ENCODE measurements at places on chromosomes 4 and X.

DNA sequence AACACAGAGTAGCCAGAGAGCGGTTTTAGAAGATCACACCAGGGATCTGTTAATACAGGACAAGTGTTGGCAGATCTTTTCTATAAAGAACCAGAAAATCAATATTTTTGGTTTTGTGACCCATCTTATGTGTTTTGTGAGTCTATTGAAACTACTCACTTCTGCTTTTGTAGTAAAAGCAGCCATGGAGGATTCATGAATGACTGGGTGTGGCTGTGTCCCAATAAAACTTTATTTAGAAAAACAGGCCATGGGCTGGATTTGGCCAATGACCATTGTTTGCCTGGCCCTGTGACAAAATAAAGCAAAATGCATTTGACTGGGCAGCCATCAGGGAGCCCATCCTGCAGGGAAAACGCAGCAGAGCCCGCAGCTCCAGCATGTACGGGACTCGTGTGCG lies 99.9 kb upstream of the ADRA2C start:
- DNase-seq: no peak

GRCh38 chr4:123265443-123265842 lies 131.2 kb upstream of the SPRY1 start:
- no peak for DNase-seq

- no peak for DNase-seq
Measured at GRCh38 chrX:38595801-38596200, 34.5 kb downstream of the TSPAN7 start.

- no peak for DNase-seq
Measured at GRCh38 chr4:39097290-39097689, 35.3 kb downstream of the KLHL5 start.

DNA sequence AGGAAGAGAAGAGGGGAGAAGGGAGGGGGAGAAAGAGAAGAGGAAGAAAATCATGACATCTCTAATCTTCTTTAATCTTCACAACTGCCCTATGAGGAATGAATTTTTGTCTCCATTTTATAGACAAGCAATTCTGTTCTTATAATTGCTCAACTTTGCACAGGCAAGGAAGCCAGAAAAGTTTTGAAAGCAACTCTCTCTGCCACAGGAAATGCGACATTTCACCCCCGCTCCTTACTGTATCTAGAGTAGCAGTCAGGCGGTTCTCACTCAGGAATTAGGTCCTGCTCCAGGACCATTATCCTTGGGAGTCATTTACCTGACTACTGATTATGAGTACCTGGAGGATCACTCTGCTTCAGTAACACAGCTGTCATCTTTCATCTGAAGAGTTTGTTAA lies 69.2 kb upstream of the FAM9A start:
- peak; percentile 6 for DNase-seq

DNA sequence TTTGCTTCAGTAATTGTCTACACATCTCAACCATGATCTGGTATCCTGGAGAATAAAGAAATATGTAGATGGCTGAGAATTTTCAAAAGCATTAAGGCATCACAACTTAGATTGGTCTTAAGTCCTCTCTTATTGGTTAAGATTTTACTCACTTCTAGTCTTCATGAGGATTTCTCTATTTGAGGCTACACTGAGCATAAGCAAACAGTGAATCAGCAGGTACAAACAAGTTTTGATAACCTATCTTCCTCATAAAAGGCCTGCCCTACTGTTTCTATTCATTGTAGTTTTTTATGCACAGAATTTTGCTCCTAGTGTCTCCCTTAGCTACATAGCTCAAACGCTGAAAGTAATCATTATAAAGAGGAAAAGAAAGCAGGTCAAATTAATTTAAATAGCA lies 460.7 kb upstream of the RPS6KA3 start:
- DNase-seq: no peak

DNA sequence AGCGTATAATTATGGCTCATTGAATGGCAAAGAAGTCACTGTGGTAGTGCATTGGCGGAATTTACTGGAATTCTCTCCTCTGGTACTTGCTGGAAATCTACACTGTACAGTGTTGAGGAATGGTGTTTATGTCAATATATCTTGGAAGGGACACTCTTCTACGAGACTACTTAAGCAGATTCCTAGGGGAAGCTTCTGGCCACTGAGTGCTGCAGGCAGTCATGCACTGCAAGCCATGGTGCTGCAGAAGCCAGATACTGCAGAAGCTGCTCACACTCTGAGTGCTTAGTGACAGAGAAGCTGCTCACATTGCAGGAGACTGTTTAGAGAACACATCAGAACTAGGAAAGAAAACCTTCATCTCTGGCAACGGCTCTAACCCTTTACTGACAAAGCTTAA lies 725.0 kb downstream of the CCSER1 start:
- no peak for DNase-seq

GRCh38 chr4:74674750-74675149 lies 119.6 kb downstream of the BTC start:
- no peak for DNase-seq

GRCh38 chrX:32538554-32538953 lies 672.8 kb downstream of the DMD start:
- DNase-seq: no peak

DNA sequence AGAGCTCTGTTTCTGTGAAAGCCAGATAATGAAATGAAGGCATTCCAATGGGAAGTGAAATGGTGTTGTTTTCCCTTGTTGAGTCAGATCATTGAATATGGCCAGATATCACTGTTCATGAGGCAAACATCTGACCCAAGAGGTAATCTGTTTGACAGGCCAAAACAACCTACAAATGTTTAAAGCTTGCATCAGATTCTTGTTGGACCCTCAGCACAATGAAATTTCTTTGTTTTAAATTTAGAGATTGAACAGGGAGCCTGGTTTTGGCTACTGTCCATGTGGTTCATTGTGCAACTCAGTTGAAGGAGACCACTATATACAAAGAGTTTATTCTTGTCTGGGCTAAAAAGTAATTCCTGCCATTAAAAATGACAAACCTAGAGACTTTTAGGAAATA lies 159.1 kb downstream of the AFF2 start:
- no peak for DNase-seq

- DNase-seq: no peak
Measured at GRCh38 chr4:68606240-68606639, 30.1 kb upstream of the UGT2B17 start.

GRCh38 chr4:162162672-162163071 lies 1.1 kb downstream of the FSTL5 start:
- DNase-seq: no peak

GRCh38 chr4:140343303-140343702 lies 30.1 kb upstream of the SCOC start:
- DNase-seq: no peak

Measured in GM03348 (cell line).